RCC 7860 (cell line): ENCODE measurements at places on chromosomes 16 and 17.

GRCh38 chr16:84286578-84287240 is 8.0 kb upstream of the WFDC1 start:
- peak; percentile 9 for DNase-seq

DNA sequence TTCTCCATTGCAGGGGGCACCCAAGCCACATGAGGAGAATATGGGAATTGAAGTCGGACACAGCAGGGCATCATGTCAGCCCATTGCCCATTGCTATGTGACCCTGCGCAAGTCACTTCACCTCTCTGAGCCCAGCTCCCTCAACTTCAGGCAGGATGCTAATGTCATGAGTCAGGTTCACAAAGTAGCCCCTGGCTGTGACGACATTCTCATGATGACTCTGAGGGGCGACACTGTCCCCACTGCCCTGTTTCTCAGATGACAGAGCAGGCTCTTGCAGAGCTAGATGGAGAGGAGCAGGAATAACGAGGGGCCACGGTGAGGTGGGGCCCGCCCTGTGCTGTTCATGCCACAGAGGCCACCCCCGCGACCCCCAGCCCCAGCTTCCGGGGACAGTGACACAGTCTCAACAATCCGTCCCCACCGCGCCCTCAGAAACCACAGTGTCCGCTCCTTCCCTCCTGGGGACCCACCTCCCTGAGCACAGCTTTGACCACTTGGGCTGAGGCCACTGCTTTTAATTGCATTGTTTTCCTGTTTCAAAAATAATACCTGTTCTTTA is 13.2 kb upstream of the ZNF469 start:
- DNase-seq: no peak

DNA sequence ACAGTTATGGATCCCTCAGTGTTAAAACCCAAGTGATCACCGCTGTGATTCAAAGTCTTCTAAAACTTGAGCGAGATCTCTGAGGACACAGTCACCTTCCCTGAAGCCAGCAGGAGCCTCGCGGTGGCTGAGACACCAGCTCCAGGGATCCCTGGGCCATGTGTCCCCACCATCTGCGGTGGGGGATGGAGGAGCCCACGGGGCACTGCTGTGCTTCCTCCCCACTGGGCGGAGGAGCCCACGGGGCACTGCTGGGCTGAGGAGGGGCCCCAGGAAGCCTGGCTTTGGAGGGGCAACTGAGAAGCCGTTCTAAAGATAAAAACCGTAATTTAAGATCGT is 65.7 kb upstream of the METRNL start:
- no peak for DNase-seq

DNA sequence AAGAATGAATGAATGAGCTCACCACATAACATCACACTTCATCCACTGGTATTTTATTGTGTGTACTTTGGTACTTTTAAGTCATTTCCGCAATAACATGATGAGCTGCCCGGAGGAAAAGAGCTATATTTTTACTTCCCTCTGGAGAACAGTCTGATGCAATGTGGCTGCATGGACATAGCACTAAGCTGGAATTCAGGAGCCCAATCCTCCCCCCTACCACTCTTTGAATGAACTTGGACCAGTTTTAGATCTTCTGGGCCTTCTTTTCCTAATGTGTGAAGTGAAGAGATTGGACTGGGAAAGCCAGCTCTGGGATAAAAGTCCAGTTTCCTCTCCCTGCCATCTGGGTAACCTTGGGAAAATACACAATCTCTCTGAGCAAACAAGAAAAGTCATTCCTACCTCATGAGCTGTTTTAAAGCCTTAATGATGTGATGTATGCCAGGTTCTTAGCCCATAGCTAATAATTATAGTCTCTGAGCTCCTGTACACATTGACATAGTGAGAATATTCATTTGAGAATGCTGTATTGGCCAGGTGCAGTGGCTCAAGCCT is 79.3 kb downstream of the ABCC12 start:
- no peak for DNase-seq

GRCh38 chr16:87461466-87461991 is 31.3 kb downstream of the ZCCHC14 start:
- peak; percentile 70 for DNase-seq

GRCh38 chr17:77827511-77827910 is 131.0 kb upstream of the TNRC6C start:
- no peak for DNase-seq

- DNase-seq: no peak
These were observed 25.8 kb upstream of the TNFSF12 start for GRCh38 chr17:7523033-7523432.

DNA sequence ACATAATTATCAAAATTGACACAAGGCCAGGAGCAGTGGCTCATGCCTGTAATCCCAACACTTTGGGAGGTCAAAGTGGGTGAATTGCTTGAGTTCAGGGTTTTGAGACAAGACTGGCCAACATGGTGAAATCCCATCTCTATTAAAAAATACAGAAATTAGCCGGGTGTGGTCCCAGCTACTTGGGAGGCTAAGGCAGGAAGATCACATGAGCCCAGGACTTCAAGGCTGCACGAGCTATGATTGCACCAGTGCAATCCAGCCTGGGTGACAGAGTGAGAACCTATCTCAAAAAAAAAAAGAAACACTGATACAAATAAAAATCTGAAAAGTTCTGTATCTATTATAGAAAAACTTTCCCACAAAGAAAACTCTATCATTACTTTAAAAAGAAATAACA is 15.5 kb downstream of the MYH10 start:
- DNase-seq: no peak

DNA sequence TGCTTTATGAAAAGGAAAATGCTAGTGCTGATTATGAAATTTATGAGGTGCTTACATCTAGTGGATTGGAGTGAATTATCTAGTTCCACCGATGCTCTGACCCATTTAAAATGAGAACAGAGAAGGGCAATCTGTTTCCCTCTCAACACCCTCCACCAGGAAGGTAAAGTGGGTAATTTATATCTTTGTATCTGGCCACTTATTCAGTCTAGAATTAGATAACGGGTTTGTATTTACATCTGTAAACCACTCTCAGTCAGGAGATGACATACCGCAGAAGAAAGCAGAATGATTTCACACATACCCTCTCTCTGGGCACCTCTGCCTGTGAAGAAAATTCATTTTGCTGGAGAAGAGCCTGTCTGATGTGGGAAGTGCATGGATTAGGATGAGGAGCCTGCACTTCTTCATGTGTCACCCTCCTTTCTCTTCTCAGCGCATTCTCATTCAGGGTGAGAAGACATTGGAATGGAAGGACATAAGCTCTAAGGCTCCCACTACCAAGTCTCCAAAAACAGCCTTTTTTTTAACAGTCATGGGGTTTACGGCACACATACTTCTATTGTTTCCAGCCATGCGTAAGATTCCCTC is 646.7 kb upstream of the SALL1 start:
- no peak for DNase-seq

GRCh38 chr16:10616756-10617640 is 36.6 kb upstream of the EMP2 start:
- DNase-seq: no peak

GRCh38 chr17:50155115-50155819 is 4.8 kb upstream of the PPP1R9B start:
- no peak for DNase-seq

DNA sequence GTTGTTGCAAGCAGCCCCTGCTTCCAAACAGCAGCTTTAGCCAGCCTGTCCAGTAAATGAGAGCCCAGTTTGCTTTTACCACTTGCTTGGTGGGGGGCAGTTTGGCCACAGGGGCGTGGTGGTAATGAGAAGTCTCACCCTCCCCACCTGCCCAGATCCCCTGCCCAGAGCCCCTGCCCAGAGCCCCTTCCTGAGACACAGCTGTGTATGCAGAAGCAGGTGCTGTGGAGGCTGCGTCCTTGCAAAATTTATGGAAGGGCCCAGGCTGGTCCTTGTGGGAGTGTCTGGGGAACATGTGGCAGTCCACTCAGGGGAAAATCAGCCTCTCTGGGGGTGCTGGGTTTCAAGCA is 27.6 kb upstream of the LGALS9 start:
- no peak for DNase-seq

DNA sequence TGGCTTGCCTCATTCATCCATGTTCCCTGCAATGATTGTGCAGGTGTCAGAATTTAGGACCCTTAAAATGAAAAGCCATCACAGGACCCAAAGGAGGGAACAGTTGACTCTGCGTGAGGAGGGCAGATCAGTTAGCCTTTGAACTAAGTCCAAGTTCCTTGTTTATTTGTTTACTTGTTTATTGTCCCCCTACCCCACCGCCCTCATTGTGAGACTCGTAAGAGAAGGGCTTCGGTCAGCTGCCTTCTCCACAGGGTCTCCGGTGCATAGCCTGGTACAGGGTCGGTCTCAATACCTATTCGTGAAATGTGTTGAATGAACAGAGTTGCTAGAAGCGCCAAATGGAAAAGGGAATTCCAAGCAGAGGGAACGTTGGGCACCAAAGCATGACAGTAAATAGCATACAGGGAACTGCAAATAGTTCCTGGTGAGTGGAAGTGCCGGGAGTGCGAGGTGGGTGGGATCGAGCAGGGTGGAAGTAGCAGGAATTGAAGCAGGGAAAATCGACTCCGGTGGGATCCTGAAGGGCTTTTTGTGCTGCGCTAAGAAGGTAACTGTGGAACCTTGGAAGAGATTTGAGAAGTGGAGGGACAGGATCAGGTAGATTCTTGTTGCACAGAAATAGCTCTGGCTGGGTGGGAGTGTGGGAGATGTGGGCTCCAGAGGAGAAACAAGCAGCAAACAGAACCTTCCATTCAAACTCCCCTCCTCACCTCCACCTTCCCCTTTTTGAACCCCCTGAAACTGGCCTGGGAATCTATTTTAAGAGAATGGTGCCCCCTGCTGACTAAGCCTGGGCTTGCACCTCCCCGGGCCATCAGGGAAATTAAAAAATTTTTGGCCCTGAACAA is 12.7 kb downstream of the SLC35B1 start:
- no peak for DNase-seq

GRCh38 chr16:67082891-67083290 is 26.9 kb upstream of the PHAF1 start:
- peak; percentile 27 for DNase-seq

DNA sequence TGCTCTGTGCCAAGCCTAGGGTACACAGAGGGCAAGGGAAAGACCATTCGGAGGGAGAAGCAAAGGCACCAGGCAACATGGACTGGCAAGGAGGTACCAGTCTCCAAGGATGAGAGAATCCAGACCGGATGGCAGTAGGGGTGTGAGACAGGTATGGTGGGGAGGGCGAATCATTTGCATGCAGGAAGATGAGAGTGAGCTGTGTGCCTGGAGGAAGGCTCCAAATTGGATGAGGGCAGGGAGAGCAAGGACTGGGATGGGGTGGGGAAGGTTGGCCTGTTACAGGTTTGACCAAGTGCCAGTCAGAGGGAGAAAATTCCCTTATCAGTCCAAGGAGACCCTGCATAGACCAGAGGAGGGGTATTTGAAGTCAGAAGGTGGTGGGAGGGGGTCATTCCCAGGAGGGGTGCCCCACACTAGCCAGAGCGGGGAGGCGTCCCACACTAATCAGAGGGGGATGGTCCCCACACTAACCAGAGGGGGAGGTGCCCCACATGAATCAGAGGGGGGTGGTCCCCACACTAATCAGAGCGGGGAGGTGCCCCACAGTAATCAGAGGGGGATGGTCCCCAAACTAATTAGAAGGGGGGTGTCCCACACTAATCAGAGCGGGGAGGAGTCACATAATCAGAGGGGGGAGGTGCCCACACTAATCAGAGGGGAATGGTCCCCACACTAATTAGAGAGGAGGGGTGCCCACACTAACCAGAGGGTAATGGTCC is 737 bp downstream of the CANT1 start:
- DNase-seq: no peak

DNA sequence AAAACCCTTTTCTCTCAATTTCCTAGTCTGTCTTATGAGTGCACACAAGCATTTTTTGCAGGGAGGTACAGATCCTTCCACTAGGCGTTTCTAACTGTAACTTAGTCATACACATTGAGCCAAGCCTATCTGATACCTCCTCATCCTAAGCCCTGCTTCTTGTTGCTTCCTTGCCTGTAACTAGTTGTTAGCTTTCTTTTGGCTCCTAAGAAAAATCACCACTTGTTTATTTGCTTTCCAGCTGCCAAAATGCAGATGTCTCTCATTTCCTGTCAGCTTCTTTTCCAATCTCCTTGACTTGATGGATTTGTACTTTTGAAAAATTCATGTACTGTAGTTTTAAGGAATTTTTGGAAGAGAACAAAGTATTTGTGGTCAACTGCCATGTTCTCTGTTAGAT is 73.7 kb downstream of the TNRC6C start:
- DNase-seq: no peak

DNA sequence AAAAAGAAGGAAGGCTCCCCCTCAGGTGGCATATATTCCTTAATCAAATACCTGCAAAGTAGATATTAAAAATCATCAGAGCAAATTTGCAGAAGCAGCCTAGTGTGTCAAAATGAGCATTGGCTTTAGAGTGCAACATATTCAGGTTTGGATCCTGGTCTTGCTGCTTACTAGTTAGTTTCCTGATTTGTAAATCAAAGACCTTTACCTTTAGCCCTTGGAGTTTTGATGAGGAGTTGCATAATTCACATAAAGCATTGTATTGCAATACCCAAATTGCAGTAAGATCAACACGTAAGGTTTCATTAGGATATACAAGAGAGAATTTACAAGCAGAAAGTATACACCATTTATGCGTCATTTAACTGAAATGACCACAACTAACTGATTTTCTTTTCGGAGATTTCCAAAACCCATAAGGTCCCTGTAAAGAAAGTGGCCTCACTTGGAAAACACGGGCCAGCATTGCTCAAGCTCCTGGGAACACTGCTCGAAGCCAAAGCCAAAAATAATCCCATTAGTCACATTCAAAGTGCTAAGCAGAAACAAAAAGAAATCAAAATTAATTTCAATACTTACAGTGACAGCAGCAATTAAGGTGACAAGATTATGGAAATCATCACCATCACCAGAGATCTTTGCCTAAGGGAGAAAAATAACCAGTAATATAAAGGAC is 415.9 kb upstream of the ERCC4 start:
- DNase-seq: no peak

- DNase-seq: no peak
These were observed 77.1 kb upstream of the WSB1 start for GRCh38 chr17:27216836-27217235.

DNA sequence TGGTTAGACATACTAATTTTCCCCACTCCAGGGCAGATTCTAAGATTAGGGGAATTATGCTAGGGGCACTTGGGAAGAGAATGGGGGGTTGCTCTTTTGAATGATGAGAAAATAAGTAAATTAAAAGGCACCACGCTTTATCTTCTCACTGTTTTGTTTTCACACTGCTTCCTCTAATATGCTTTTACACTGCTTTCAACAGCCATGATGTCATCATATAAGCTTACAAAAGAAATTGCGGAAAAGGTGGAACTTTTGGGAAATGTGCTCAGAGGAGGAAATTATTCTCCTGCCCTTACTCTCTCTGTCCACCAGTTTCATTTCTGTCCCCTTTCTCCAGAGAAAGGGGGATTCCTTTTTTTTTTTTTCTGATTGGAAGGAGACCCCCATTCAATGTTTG is 308.2 kb downstream of the TOX3 start:
- DNase-seq: no peak

GRCh38 chr16:60230666-60231065 is 1496.5 kb upstream of the GOT2 start:
- no peak for DNase-seq

GRCh38 chr16:84924331-84925091 is 86.8 kb downstream of the ZDHHC7 start:
- no peak for DNase-seq

- DNase-seq: peak; percentile 100
These were observed 47.1 kb downstream of the VMP1 start for GRCh38 chr17:59754552-59754951.

GRCh38 chr16:14611660-14612059 is 18.4 kb downstream of the PARN start:
- no peak for DNase-seq
